ENCODE measurements at places on chromosomes 4 and X.

DNA sequence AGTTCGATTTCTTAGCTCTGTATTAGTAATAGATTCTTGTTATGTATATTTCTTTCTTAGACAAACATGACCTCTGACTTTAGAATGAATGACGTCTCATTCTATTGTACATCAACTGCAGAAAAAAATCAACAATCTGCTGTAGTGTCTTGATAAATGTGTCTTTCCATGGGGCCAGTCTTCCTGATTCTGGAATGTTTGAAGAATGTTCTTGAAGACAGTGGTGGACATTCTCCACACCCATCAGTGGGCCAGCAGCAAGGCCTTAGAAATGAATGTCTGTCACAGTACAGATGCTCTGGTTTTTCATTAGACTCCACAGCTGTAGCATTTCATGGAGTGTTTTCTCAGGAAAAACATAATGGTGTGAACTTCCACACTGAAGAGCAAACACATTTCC lies 63.2 kb upstream of the FAM47B start:
- DNase-seq: no peak

GRCh38 chr4:33924239-33924638 lies 2320.1 kb downstream of the ARAP2 start:
- DNase-seq: no peak

- no peak for DNase-seq
Observed at GRCh38 chr4:62087706-62088105, 887.6 kb downstream of the ADGRL3 start.

- no peak for DNase-seq
Observed at GRCh38 chr4:121952290-121952689, 430 bp upstream of the TRPC3 start.

DNA sequence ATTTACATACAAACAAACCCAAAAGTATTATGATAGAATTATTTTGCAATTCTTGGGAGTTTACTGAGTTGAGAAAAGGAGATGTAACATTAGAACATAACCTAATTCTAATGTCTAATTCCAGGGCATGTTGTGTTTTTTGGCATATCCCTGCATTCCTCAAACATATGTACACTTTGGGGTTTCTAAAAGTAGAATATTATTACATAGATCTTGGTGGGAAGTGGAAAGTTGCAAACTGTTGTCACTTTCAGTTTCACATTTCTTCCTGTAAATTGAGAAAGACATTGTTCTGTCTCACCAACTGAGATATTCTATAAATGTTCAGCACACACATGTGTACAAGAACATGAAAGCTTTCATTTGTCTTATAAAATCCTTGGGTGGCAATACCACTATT lies 24.4 kb upstream of the GBA3 start:
- no peak for DNase-seq

GRCh38 chrX:973010-973632 lies 239.3 kb downstream of the CRLF2 start:
- peak; percentile 55 for DNase-seq

- DNase-seq: no peak
Observed at GRCh38 chrX:17584248-17584681, 153.0 kb upstream of the SCML1 start.

DNA sequence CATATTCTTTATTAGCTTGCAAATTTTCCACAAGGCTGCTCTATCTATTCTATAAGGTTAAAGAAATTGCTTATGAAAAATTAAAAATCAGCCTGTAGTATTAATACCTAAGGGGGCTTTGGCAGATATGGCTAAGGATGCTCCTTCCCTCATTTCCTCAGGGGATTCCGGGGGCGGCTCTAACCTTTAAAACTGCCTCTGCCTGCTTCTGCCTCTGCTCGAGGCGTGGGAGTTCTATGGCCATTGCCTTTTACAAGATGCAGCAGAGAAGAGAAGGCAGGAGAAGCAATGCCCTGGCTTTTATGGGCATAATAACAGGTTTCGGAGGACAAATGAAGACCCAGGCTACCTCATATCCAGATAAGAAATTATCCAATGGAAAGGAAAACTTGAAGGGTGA lies 8.6 kb upstream of the CDKN2AIP start:
- no peak for DNase-seq

DNA sequence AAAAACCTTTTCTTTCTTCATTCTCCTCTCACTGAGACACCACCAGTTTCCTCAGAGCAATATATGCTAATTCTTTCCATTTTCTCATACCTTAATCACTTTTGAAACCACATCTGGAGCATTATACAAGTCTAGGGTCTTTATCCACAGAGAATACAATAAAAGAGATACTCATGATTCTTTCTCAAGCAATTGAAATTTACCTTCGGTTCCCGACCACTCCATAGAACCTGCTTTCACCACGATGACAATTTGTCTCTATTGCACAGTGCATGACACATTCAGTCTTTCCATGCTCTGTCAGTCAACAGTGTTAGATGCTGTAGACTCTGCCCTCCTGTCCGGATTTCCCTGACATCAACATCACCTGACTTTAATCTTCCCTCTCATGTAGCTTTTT lies 409.3 kb upstream of the NWD2 start:
- no peak for DNase-seq

DNA sequence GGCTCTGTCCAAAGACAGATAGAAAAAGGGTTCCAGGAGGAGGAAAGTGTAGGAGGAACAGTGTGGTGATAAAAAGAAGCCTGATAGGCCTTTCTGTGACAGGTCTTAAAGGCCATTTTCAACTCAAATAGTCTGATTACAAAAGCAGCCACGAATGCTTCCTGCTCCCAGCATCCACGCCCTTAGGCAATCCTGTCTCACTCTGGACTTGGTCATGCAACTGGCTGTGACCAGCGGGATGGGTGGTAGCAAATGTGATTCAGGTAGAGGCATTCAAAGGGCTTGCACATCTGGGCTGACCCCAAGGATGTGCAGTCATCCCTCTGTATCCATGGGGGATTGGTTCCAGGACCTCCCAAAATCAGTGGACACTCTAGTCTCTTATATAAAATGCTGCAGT lies 14.4 kb upstream of the SEPSECS start:
- DNase-seq: no peak

DNA sequence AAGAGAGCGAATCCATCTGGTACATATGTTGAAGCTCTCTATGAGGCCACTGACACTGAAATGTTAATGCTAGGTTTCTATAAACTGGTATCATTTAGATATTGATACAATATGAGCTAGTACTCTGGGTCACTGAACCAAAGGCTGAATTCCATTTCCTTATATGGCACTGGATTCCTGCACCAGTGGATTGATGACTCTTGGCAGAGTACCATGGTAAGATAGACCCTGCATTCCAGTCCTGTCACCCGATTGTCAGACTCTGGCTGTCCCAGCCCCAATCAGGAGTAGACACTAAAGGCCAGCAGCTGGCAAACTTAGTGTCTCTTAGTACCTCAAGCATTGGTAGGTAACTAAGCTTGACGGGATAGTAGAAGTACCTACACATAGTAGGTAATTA lies 44.0 kb upstream of the EOLA2 start:
- no peak for DNase-seq

- DNase-seq: no peak
Observed at GRCh38 chr4:172802032-172802431, 366.6 kb upstream of the GALNT7 start.

- no peak for DNase-seq
Observed at GRCh38 chrX:72133851-72134546, 2.3 kb upstream of the RTL5 start.

DNA sequence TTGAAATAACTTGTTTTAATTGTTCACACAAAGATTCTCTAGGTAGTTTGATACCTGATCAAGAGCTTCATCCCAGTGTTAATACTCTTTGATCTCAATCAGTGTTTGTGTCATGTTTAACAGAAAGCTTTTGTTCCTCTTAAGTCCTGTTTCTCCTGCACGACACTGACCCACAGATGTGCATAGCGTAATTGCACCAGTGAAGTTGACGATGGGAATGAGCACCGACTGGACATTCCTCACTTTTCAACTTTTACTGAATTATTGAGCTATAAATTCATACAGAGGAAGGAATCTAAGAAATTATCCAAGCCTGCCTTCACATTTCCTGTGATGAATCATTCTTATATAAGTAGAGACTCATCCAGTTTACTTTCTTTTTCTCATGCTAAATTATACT lies 878.7 kb upstream of the TENM3 start:
- DNase-seq: no peak

GRCh38 chr4:98614662-98615061 lies 43.7 kb downstream of the TSPAN5 start:
- no peak for DNase-seq

DNA sequence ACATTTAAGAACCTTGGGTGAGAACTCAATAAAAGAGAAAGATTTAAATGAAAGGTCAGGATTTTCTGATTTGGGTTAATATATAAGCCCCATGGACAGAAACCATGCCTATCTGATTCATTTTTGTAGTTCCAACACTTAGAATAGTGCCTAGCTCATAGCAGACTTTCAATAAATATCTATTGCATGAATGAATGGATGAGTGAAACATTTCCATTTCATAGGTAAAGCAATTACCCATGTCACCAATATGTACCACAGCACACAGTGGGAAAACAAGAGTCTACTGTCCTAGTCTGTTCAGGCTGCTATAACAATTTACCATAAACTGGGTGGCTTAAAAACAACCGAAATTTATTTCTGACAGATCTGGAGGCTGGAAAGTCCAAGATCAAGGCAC lies 63.9 kb upstream of the PTPN13 start:
- DNase-seq: no peak

- peak; percentile 86 for DNase-seq
Observed at GRCh38 chr4:2792711-2793585, at the start of gene SH3BP2. Gene SH3BP2 (plus strand): TSS chr4:2793085. CDS start chr4:2820618, 27,533 bp downstream.

- no peak for DNase-seq
Observed at GRCh38 chrX:72399816-72400215, 94.1 kb upstream of the CITED1 start.

- DNase-seq: no peak
Observed at GRCh38 chr4:147207911-147208310, 262.2 kb upstream of the TTC29 start.

GRCh38 chr4:41258783-41259182 lies 2.1 kb downstream of the UCHL1 start:
- peak; percentile 49 for DNase-seq

DNA sequence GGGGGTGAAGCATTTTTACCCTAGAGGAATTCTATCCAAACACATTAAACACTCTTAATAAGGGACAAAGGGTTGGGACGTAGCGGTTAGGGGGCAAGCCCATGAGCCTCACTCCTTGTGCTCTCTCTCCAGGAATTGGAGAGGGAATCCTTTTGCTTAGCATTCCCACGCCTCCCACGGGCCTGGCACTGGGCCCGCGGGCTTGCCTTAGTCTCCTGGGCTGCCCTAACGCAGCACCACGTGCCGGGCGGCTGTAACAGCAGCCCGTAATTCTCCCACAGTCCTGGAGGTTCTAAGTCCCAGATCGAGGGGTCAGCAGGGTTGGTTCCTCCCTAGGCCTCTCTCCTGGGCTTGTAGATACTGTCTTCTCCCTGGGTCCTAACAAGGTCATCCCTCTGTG lies 67.5 kb downstream of the TBL1X start:
- peak; percentile 24 for DNase-seq

GRCh38 chrX:118904218-118904617 lies 70.2 kb upstream of the LONRF3 start:
- DNase-seq: no peak

- DNase-seq: peak; percentile 25
Observed at GRCh38 chr4:188941524-188942119, 802.4 kb downstream of the TRIML1 start.

GRCh38 chr4:40333921-40334352 lies 1.2 kb upstream of the CHRNA9 start:
- no peak for DNase-seq

GRCh38 chrX:46198858-46199257 lies 346.4 kb downstream of the ZNF674 start:
- no peak for DNase-seq

GRCh38 chr4:155966731-155967395 lies 13.2 kb upstream of the CTSO start:
- DNase-seq: peak; percentile 70

- no peak for DNase-seq
Observed at GRCh38 chr4:68581383-68582338, 5.5 kb upstream of the UGT2B17 start.

DNA sequence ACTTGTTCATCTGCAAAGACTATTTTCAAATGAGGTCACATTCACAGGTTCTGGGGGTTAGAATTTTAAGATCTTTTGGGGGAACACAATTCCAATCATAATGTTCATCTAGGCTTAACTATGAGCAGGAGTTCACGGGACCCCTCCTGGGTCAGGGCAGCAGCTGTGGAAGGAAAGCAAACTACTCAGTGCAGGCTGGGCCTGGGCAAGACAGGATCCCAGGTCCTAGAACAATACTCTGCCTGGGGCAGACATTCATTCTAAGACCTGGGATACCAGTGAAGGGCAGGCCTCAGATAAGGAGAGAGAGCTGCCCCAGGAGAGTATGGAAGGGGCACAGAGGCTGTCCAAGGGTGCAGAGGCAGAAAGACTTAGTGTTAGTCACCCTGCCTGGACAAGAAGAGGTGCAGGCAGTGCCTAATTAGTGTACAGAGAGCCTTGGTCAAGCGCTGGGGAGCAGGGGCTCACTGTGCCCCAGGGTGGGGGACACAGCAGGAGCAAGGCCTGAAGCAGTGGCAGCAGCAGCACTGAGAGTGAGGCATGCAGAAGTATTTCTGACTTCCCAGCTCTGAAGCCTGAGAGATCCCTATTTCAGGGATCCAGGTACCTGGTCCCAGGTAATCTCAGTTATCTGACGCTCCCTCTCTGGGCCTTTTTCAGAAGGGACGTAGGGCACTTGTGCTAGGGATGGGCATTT lies 123.0 kb upstream of the MAMLD1 start:
- DNase-seq: no peak

- no peak for DNase-seq
Observed at GRCh38 chrX:63739885-63740284, 45.1 kb downstream of the ARHGEF9 start.

DNA sequence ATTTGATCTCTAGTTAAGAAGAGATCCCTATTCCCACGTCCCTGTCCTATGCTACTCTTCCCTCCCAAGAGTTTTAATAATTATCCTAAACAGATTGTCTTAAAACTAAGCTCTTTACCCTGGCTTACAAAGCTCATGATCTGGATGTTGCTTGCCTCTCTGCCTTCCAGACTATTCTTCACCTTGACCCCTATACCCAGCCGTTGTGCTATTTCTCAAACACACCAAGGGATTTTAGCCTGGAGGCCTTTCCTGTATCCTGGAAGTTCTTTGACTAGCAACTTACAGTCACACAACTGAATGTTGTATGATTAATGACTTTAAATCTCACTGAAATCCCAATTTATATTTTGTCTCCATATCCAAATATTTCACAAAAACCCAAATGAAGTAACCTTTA lies 314.9 kb downstream of the ADGRL3 start:
- DNase-seq: no peak

DNA sequence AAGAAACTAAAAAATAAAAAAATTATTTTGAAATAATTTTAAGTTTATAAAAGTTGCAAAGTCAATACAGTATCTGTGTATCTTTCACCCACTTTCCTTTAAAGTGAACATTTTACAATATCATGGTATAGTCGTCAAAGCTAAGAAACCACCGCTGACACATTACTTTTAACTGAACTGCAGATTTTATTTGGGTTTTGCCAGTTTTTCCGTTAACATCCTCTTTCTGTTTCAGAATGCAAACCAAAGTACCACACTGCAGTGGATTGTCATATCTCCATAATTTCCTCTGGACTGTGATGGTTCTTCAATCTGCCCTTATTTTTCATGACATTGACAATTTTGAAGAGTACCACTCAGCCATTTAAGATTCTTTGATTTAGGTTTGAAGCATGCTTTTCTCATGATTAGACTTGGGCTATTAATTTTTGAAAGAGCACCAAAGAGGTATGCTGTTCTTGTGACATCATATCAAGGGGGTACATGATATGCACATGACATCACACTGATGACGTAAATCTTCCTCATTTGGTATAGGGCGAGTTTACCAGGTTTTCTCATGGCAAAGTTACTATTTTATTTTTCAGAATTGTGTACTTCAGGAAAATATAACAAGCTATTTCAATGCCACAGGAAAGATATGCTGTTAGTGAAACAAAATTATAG lies 3.6 kb upstream of the CXCL1 start:
- DNase-seq: no peak
